ENCODE measurements at places on chromosomes 3 and 15.

DNA sequence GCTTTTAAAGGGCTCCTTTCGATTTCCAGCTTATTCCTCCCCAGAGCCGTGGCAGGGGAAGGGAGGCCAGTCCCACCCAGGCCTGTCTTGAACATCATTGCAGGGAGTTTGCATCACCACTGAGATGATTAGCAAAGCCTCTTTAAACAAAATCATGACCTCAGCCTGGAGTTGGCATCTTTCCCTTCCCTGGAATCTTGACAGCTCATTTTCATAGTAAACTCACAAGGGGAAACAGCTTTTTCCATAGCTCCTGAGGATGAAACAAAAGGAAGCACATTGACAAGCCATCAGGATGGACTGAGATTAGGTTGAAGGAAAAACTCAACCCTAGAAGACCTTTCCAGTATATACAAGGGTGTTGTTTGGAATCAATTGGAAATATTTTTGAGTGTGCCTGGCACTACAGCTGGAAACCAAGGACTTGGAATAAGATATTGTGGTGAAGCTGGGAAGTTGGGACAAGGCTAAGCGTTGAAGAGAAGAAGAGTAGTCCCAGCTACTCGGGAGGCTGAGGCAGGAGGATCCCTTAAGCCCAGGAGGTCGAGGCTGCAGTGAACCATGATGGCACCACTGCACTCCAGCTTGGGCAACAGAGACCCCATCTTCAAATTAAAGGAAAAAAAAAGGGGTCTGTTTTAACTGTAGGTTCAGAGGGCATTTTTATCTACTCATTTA is 3.1 kb upstream of the LARP6 start:
- H3K36me3 ChIP-seq, result no peaks in the 10 kb centered on the region
- DNase-seq, result no peak
- no peak overlapping the region for H3K27ac ChIP-seq
- no peaks in the 10 kb centered on the region for H3K27me3 ChIP-seq
- no peaks in the 10 kb centered on the region for H3K4me1 ChIP-seq
- H3K4me3 ChIP-seq, result no peak overlapping the region

GRCh38 chr15:77455696-77456321 is 35.1 kb downstream of the HMG20A start:
- H3K4me1 ChIP-seq, result peaks cover 25% of the 10 kb centered on the region
- DNase-seq, result no peak
- H3K4me3 ChIP-seq, result no peak overlapping the region
- peaks cover 23% of the 10 kb centered on the region for H3K36me3 ChIP-seq
- no peak overlapping the region for H3K27ac ChIP-seq
- no peaks in the 10 kb centered on the region for H3K27me3 ChIP-seq

DNA sequence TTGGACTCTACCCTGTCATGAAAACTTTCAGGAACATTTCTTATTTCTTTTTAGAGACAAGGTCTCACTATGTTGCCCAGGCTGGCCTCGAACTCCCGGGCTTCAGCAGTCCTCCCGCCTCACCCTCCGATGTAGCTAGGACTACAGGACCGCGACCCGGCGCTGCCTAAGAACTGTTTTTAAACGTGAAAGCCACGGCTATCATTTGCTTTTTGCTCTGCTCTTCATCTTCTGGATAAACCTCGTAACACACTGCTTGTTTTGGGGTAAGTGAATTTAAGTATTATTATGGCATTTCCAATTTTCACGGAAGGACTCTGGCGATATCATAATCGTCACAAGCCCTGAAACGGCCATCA is 14.3 kb upstream of the CCNL1 start:
- no peaks in the 10 kb centered on the region for H3K27me3 ChIP-seq
- no peak for DNase-seq
- H3K27ac ChIP-seq, result peak overlapping the region; percentile 99
- no peaks in the 10 kb centered on the region for H3K36me3 ChIP-seq
- H3K4me1 ChIP-seq, result peaks cover 21% of the 10 kb centered on the region
- peak overlapping the region; percentile 73 for H3K4me3 ChIP-seq

- no peaks in the 10 kb centered on the region for H3K27me3 ChIP-seq
- no peaks in the 10 kb centered on the region for H3K4me1 ChIP-seq
- no peak for DNase-seq
These were observed 8.3 kb upstream of the PLCH1 start for GRCh38 chr3:155753038-155753639.

DNA sequence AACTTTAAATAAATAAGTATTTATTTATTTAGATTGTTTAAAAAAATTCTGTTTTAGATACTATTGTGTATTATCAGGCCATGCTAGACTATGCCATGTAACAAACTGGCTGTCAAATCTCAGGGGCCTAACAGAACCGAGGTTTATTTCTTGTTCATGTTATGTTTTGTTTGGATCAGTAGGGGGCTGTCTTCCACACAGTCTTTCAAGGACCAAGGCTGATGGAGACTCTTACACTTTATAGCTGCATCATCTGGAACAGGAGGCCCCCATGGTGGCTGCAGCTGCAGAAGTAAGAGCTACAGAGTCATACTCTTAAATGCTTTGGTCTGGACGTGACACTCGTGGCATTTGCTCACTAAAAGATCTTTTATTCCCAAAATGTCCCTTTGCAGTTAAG is 33.0 kb upstream of the ARL14 start:
- no peak overlapping the region for H3K4me3 ChIP-seq
- no peaks in the 10 kb centered on the region for H3K36me3 ChIP-seq
- no peaks in the 10 kb centered on the region for H3K27me3 ChIP-seq
- no peaks in the 10 kb centered on the region for H3K4me1 ChIP-seq

- peaks cover 12% of the 10 kb centered on the region for H3K36me3 ChIP-seq
- no peaks in the 10 kb centered on the region for H3K27me3 ChIP-seq
- peak overlapping the region; percentile 28 for H3K27ac ChIP-seq
- no peak overlapping the region for H3K4me3 ChIP-seq
- peaks cover 22% of the 10 kb centered on the region for H3K4me1 ChIP-seq
These were observed 39.3 kb downstream of the KLHL6 start for GRCh38 chr3:183515968-183516851.

GRCh38 chr15:66841953-66842681 is 140.1 kb downstream of the SMAD6 start:
- peaks cover 3% of the 10 kb centered on the region for H3K4me1 ChIP-seq
- DNase-seq, result no peak
- H3K4me3 ChIP-seq, result no peak overlapping the region
- H3K36me3 ChIP-seq, result no peaks in the 10 kb centered on the region
- no peak overlapping the region for H3K27ac ChIP-seq

GRCh38 chr3:65557899-65558564 is 480.7 kb downstream of the MAGI1 start:
- no peaks in the 10 kb centered on the region for H3K36me3 ChIP-seq
- DNase-seq, result no peak
- H3K27ac ChIP-seq, result no peak overlapping the region
- no peaks in the 10 kb centered on the region for H3K27me3 ChIP-seq

- no peaks in the 10 kb centered on the region for H3K36me3 ChIP-seq
- H3K4me1 ChIP-seq, result no peaks in the 10 kb centered on the region
- H3K4me3 ChIP-seq, result no peak overlapping the region
- H3K27me3 ChIP-seq, result no peaks in the 10 kb centered on the region
These were observed 13.9 kb downstream of the NR1I2 start for GRCh38 chr3:119795849-119796248.

DNA sequence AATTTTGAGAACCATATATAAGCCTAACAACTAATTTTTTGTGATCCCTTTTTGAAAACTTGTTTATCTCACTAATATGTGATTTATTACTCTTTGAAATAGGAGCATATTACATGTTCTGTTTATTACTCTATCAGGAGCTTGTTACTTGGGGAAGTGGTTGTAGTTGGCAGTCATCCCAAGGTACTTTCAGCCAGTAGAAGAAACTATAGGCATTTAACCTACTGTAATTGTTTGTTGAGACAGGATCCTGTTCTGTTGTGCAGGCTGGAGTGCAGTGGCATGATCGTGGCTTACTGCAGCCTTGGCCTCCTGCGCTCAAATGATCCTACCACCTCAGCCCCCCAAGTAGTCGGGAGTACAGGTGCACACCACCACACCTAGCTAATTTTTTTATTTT is 195.6 kb downstream of the TCF12 start:
- H3K36me3 ChIP-seq, result peaks cover 4% of the 10 kb centered on the region
- no peak overlapping the region for H3K27ac ChIP-seq
- no peak overlapping the region for H3K4me3 ChIP-seq
- no peaks in the 10 kb centered on the region for H3K27me3 ChIP-seq
- DNase-seq, result no peak
- peaks cover 22% of the 10 kb centered on the region for H3K4me1 ChIP-seq

DNA sequence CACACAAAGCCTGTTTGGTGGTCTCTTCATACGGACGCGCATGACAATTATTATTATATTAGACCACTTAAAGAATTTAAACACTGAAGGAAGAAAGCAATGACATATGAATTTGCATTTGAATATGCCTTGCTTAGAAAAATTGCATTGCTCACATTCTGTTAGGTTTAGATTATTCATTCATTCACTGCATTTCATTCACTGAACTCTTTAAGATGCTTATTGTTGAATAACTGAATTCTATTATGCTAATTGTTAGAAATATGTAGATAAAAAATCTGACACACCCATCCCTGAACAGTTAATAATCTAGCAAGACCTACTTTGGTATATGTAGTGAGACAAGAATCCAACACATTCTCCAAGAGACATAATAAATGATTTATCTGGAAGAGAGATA is 94.4 kb upstream of the PEX5L start:
- no peak overlapping the region for H3K4me3 ChIP-seq
- DNase-seq, result no peak
- H3K4me1 ChIP-seq, result no peaks in the 10 kb centered on the region
- H3K27ac ChIP-seq, result no peak overlapping the region
- H3K27me3 ChIP-seq, result no peaks in the 10 kb centered on the region

DNA sequence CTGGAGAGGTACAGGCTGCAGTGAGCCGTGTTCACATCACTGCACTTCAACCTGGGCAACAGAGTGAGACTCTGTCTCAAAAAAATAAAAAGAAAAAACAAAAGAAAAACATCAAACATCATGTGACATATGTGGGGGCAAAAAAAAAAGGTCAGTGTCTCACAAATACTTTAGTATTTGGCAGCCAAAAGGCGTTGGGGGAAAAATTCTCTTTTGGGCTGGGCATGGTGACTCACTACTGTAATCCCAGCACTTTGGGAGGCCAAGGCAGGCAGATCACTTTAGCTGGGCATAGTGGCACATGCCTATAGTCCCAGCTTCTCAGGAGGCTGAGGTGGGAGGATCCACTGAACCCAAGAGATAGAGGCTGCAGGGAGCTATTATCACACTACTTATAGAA is 47.6 kb downstream of the TMCC1 start:
- no peak for DNase-seq
- no peak overlapping the region for H3K4me3 ChIP-seq
- H3K36me3 ChIP-seq, result peaks cover 9% of the 10 kb centered on the region
- no peaks in the 10 kb centered on the region for H3K27me3 ChIP-seq
- H3K4me1 ChIP-seq, result no peaks in the 10 kb centered on the region
- H3K27ac ChIP-seq, result no peak overlapping the region

DNA sequence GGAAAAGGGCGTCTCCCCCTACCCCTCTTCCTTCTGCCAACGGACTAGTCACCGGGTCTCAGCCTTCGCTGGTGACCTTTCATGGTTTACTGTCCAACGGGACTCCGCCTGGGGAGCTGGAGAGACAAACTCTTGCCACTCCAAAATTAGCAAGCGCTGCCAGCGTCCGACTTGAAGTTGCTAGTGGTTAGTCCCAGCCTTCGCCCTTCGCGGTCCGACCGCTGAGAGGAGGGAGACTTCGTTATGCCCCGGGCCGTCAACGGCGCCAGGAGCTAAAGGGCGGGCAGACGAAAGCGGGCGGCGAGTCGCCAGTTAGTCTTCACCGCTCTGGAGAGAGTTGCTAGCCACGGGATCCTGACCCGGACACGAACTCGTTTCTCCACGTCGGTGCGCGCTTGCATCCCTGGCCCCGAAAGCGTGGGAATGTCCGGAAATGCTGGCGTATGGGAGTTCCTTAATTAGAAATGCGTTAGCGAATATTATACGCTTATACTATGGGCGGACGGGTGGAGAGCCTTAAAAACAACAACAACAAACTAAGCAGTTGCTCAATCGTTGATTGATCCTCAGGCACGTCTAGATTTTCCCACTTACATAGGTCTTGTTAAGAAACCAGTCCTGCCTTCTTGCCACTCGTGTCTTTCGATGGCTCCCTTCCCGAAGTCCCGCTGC is 716 bp downstream of the SMC4 start:
- H3K27me3 ChIP-seq, result no peaks in the 10 kb centered on the region
- H3K36me3 ChIP-seq, result peaks cover 52% of the 10 kb centered on the region
- DNase-seq, result peak; percentile 46
- peak overlapping the region; percentile 100 for H3K27ac ChIP-seq
- H3K4me1 ChIP-seq, result peaks cover 58% of the 10 kb centered on the region

- no peak overlapping the region for H3K27ac ChIP-seq
- peaks cover 11% of the 10 kb centered on the region for H3K4me1 ChIP-seq
- no peak overlapping the region for H3K4me3 ChIP-seq
- H3K36me3 ChIP-seq, result no peaks in the 10 kb centered on the region
- DNase-seq, result no peak
These were observed 42.6 kb upstream of the ATP2C1 start for GRCh38 chr3:130851277-130851676.

DNA sequence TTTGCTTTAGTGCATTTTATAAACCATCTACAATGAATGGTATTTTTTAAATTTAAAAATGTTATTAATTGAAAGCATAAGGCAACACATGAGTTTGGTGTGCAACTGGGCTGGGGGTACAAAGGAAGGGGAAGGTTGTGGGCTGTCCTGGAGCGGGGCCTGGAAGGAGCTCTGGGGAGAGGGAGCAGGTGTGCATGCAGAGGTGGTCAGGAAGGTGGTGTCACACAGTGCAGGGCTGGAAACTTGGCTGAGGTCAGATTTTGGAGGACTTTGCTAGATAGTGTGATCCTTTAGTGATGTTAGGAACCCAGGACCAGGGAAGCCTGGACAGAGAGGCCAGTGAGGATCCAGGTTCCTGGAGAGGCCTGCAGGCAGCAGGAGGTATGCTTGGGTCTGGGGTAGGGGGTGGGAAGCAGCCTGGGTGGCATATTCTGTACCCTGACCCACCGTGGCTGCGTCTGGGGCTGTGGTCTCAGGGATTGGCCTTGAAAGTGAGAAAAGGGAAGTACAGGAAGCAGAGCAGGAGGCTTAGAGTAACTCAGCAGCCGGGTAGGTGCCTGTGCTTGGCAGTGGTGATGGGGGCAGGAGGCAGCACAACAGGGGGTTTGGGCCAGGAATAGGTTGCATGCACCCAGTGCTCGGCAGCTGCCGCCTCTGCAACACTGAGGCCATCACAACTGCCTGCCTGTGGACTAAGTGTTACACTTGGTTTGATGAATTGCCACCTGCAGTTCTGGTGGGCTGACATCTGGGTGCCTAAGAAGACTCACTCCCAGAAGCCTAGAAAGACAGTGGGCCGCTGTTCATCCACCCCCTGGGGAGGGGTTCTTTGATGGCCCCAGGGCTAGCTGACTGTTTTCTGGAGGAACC is 33.0 kb downstream of the KY start:
- no peak overlapping the region for H3K27ac ChIP-seq
- no peaks in the 10 kb centered on the region for H3K27me3 ChIP-seq
- no peak overlapping the region for H3K4me3 ChIP-seq
- DNase-seq, result no peak

DNA sequence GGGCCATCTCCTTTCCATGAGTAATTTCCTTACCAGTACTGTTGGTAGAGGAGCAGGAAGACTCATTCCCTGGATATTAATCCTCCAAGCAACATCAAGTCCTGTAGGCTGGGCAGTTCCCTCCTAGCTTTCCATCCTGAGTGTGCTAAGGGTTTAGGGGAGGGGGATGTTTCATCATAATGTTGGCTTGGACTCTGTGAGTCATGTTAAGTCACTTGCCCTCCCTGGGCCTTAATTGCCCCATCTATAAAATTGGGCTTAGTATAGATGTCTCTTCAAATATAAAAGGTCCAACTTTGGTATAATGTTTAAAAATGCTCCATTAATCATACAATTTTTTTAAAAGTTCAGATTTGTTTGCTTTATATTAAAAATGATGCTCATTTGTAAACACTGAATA is 52.7 kb downstream of the TLE3 start:
- H3K36me3 ChIP-seq, result peaks cover 6% of the 10 kb centered on the region
- H3K27me3 ChIP-seq, result peaks cover 1% of the 10 kb centered on the region
- H3K4me3 ChIP-seq, result no peak overlapping the region
- H3K27ac ChIP-seq, result no peak overlapping the region
- H3K4me1 ChIP-seq, result no peaks in the 10 kb centered on the region
